Liver (tissue), 10 donors: ENCODE measurements at places on chromosomes 5 and 9. TPM values are rescaled to one million over a fixed set of nuclear protein-coding genes. Genes with fewer than 3 reads are reported as not detected.

GRCh38 chr5:1016036-1016435, 7.4 kb downstream of the NKD2 start:
- no peak for DNase-seq
- H3K36me3 ChIP-seq = no peaks in the 10 kb centered on the region
- H3K27me3 ChIP-seq = no peaks in the 10 kb centered on the region
- no peak overlapping the region for H3K27ac ChIP-seq
- H3K4me1 ChIP-seq = peaks cover 6% of the 10 kb centered on the region

GRCh38 chr5:149125386-149125891, 15.9 kb upstream of the ABLIM3 start:
- no peaks in the 10 kb centered on the region for H3K27me3 ChIP-seq
- no peak overlapping the region for H3K4me3 ChIP-seq
- no peak for DNase-seq
- no peak overlapping the region for H3K27ac ChIP-seq

The ADAMTS13 gene
- total RNA-seq = 11.5 TPM

DNA sequence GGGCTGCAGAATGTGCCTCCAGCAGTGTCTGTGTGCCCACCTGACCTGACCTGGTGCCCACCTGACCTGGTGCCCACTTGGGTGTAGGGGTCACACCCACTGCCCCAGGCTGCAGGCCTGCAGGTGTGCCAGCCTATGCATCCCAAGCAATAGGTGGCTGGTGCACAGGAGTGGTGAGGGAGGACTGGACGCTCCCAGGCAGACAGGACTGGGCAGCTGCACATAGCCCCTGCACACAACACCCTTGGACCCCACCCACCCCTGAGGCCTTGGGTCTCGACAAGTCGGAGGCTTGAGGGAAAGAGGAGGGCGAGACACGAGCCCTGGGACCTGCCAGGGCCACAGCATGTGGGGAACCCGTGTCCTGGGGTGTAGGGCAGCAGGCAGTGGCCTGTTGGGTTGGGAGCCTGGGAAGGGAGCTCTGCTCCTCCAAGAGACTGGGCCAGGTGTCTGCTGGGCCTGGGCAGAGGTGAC, 10.8 kb upstream of the NRARP start:
- no peaks in the 10 kb centered on the region for H3K36me3 ChIP-seq
- H3K27ac ChIP-seq = no peak overlapping the region
- H3K4me3 ChIP-seq = no peak overlapping the region

GRCh38 chr5:176413255-176413565, 3.1 kb downstream of the CLTB start:
- H3K4me3 ChIP-seq = no peak overlapping the region
- no peak for DNase-seq
- H3K27ac ChIP-seq = no peak overlapping the region
- peaks cover 17% of the 10 kb centered on the region for H3K4me1 ChIP-seq
- H3K36me3 ChIP-seq = peaks cover 3% of the 10 kb centered on the region
- H3K27me3 ChIP-seq = no peaks in the 10 kb centered on the region

DNA sequence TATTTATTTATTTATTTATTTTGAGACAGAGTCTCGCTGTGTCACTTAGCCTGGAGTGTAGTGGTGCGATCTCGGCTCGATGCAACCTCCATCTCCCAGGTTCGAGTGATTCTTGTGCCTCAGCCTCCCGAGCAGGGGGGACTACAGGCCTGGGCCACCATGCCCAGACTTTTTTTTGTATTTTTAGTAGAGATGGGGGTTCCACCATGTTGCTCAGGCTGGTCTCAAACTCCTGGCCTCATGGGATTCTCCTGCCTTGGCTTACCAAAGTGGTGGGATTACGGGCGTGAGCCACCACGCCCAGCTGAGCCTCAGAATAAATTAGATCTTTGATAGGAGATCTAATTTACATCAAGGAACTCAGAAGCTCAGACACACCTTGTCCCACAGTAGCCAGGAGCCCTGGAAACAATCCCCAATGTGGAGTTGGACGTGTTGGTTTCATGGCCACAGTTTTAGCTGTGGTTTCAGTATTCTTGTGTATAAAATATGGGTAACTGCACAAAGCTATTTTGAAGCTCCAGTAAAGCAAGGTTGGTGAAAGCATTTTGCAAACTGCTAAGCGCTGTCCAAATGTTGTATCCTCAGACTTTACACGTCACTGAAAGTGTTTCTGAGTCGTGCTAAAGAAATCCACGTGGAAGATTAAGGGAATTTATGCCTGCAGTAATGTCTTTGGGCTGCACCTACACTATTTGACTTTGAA, 3.0 kb upstream of the HNRNPAB start:
- peaks cover 15% of the 10 kb centered on the region for H3K4me1 ChIP-seq
- DNase-seq = no peak
- no peak overlapping the region for H3K27ac ChIP-seq
- peaks cover 2% of the 10 kb centered on the region for H3K36me3 ChIP-seq
- H3K27me3 ChIP-seq = no peaks in the 10 kb centered on the region

- H3K27ac ChIP-seq = no peak overlapping the region
- no peak overlapping the region for H3K4me3 ChIP-seq
- no peaks in the 10 kb centered on the region for H3K4me1 ChIP-seq
- no peaks in the 10 kb centered on the region for H3K36me3 ChIP-seq
- DNase-seq = no peak
These were observed 54.2 kb upstream of the PAM start for GRCh38 chr5:102700916-102701315.

DNA sequence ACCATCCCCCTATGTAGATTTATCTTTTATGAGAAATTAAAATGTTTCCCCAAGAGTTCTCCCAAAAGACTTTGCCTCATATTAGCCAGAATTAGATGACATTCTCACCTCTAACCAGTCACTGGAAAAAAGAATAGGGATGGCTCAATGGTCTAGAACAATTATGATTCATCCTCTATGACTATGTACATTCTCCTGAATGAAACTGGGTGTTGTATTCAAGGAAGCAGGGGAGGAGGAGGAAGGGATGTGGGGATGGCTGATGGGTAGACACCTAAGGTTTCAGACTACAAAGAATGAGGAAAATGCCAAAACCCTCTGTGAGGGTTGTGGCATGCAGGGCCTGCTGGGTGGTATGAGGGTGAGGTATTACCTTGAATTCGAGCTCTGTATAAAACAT, 49.5 kb upstream of the BRINP1 start:
- H3K27ac ChIP-seq = no peak overlapping the region
- H3K4me3 ChIP-seq = no peak overlapping the region
- no peaks in the 10 kb centered on the region for H3K4me1 ChIP-seq
- no peaks in the 10 kb centered on the region for H3K27me3 ChIP-seq
- H3K36me3 ChIP-seq = no peaks in the 10 kb centered on the region

GRCh38 chr5:14286574-14287421, 143.7 kb downstream of the TRIO start:
- no peaks in the 10 kb centered on the region for H3K27me3 ChIP-seq
- no peak overlapping the region for H3K4me3 ChIP-seq
- H3K36me3 ChIP-seq = peaks cover 2% of the 10 kb centered on the region
- no peaks in the 10 kb centered on the region for H3K4me1 ChIP-seq
- DNase-seq = no peak

The NRARP gene
- total RNA-seq = 0.93 TPM

The APBA1 gene
- 19.0 TPM for total RNA-seq

DNA sequence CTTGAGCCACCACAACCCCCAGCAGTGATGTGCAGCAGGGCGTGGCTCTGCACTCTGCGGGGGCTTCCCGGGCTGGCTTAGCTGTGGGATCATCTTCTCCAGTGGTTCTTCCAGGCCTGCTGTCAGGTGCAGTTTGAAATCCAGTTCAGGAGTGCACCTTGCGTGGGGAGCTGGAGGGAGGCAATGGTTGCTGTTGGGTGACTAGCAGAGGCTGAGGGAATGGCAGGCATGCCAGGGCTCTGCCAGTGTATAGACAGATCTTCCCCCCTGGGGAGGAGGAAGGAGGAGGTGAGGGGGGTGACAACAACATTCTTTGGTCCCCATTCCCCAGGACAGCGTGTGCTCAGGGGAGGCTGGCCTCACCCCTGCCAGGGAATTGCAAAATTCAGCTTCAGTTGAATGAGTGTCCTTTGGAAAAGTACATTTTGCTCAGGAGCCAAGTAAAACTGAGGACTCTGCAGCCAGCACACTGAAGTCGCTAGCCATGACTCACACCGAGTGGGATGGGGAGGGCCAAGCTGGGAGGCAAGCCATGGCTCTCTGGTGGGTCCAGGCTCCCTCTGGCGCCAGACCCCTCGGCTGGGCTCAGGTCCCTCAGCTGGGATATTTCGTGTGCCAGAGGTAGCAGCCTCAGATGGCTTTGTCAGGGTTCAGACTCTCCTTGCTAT, 35.0 kb downstream of the ERGIC1 start:
- DNase-seq = no peak
- H3K4me1 ChIP-seq = peaks cover 57% of the 10 kb centered on the region
- H3K4me3 ChIP-seq = no peak overlapping the region
- no peaks in the 10 kb centered on the region for H3K36me3 ChIP-seq
- H3K27ac ChIP-seq = peak overlapping the region; percentile 96
- no peaks in the 10 kb centered on the region for H3K27me3 ChIP-seq

DNA sequence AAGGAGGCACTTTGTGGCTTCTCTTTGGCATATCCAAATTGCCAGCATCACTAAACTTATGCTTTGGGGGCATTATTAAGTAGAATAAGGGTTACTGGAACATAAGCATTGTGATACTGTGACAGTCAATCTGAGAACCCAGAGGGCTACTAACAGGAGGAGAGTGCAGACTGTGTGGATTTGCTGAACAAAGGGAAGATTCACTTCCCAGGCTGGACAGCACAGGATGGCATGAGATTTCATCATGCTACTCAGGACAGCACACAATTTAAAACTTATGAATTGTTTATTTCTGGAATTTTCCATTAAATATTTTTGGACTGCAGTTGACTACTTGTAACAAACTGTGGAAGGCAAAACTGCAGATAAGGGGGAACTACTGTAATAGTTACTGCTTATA, 212.5 kb downstream of the TMC1 start:
- H3K27me3 ChIP-seq = no peaks in the 10 kb centered on the region
- no peak overlapping the region for H3K27ac ChIP-seq
- DNase-seq = no peak

DNA sequence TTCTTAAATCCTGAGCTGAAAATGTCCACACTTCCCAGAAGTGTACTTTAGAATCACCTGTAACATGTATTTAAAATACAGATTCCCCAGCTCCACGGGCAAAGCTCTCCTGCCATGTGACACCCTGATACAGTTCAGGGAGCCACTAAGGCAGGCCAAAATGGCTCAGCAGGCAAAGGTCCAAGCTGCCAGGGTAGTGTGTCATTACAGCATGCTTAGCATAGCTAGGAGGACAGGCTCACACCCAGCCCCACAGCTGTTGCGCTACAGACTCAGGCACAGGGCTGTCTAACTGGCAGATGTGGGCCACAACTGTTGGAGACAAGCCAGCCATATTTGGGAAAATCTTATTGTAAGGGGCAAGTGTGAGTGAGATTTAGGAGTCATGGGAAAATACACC, 73.0 kb downstream of the C9orf85 start:
- H3K27ac ChIP-seq = no peak overlapping the region
- no peaks in the 10 kb centered on the region for H3K36me3 ChIP-seq
- no peak overlapping the region for H3K4me3 ChIP-seq
- no peak for DNase-seq

- no peak within 1 kb of the TSS for H3K4me3 ChIP-seq
- DNase-seq = peak; percentile 58
- no peaks in the 10 kb centered on the region for H3K27me3 ChIP-seq
- H3K36me3 ChIP-seq = no peaks in the 10 kb centered on the region
These were observed at the start of gene CAPSL for GRCh38 chr5:35938568-35939227. Gene CAPSL, minus strand, starts transcription at chr5:35938622. Its CDS starts 17,502 bp downstream, at chr5:35921120.

The PCDHB7 gene
- total RNA-seq = 0.09 TPM

DNA sequence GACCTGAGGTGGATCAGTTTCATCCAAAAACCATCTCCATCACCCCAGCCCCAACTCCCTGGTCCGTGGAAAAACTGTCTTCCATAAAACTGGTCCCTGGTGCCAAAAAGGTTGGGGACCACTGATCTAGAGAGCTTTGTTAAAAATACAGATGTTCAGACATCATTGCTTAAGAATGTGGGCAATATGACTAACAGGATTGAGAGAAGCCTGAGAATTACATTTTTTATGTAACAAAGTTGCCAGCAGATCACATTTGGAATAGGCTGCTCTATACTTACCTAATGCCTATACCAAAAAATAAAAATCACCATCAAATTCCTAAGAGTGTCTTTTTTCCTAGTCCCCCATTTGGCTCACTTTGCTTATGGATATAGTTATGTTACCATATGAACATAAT, 143.3 kb downstream of the RAPGEF6 start:
- H3K36me3 ChIP-seq = peaks cover 3% of the 10 kb centered on the region
- no peak overlapping the region for H3K4me3 ChIP-seq
- DNase-seq = no peak
- H3K27ac ChIP-seq = no peak overlapping the region
- H3K4me1 ChIP-seq = peaks cover 3% of the 10 kb centered on the region

DNA sequence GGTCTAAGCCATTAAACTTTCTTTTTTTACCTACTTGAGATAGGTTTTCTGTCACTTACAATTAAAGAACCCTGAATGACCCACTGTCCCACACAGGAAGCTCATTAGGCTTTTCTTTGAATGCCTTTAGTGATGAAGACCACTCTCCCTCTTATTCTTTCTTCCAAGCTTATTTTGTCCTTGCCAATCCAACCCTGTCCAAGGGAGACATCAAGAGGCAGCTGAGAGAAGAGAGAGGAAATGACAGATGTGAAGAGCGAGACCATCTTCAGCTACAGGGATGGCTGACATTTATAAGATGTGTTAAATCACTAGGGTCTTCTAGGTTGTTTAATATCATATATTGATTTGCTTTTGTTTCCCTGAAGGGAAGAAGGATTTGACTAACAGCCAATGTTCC, 133.5 kb downstream of the FAM114A2 start:
- no peaks in the 10 kb centered on the region for H3K36me3 ChIP-seq
- no peaks in the 10 kb centered on the region for H3K27me3 ChIP-seq
- no peak for DNase-seq

GRCh38 chr9:91751922-91752321, 198.1 kb downstream of the ROR2 start:
- H3K36me3 ChIP-seq = no peaks in the 10 kb centered on the region
- no peak overlapping the region for H3K27ac ChIP-seq
- no peaks in the 10 kb centered on the region for H3K4me1 ChIP-seq
- DNase-seq = no peak
- no peaks in the 10 kb centered on the region for H3K27me3 ChIP-seq

GRCh38 chr9:90162326-90162725, 480.3 kb downstream of the DIRAS2 start:
- no peak overlapping the region for H3K27ac ChIP-seq
- no peak overlapping the region for H3K4me3 ChIP-seq
- no peaks in the 10 kb centered on the region for H3K27me3 ChIP-seq
- no peak for DNase-seq
- H3K4me1 ChIP-seq = no peaks in the 10 kb centered on the region
- no peaks in the 10 kb centered on the region for H3K36me3 ChIP-seq
